ENCODE measurements at places on chromosomes 2 and 18.

GRCh38 chr2:37880551-37880950 is 44.5 kb upstream of the RMDN2 start:
- no peak for ATAC-seq

DNA sequence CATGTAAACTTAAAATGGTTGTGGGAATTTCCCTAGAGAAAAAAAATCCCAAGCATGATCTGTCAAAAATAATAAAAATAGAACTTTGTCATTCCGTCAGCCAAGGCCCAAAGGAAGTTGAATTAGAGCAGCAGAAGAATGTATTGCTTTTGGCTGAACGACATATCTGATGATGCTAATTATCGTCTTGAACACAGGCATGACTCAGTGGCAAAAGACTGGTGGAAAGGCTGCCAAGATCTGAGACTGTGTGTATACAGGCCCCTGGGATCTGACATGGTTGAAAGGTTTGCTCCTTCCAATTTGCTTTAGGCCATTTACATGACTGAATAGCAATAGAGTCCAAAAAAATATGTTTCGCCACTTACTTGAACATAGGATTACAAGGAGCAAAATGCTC is 1057.1 kb upstream of the CRIM1 start:
- no peak for ATAC-seq

DNA sequence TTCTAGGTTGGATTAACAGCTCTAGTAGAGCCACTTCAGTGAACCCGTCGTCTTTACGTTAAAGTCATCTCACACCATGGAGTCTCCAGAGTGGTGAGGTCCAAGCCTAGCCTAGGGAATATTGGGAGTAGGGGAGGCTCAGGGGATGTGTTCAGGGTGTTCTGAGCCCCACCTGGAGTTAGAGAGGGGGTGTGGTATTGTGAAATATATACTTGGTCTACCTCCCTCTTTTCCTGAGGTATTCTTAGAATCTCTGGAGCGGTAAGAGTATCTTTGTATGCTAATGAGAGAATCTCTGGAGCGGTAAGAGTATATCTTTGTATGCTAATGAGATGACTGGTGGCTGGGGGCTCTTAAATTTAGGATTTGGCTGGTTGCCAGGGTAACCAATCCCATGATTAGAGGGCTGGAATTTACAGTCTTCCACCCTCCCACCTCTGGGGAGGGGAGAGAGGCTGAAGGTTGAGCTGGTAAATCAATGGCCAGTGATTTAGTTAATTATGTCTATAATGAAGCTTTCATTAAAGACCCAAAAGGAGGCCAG is 69.5 kb downstream of the INPP4A start:
- no peak for ATAC-seq

- ATAC-seq: no peak
Observed at GRCh38 chr2:219350215-219350614, 17.7 kb upstream of the RESP18 start.

GRCh38 chr18:41406834-41407233 is 548.2 kb upstream of the PIK3C3 start:
- ATAC-seq: no peak

DNA sequence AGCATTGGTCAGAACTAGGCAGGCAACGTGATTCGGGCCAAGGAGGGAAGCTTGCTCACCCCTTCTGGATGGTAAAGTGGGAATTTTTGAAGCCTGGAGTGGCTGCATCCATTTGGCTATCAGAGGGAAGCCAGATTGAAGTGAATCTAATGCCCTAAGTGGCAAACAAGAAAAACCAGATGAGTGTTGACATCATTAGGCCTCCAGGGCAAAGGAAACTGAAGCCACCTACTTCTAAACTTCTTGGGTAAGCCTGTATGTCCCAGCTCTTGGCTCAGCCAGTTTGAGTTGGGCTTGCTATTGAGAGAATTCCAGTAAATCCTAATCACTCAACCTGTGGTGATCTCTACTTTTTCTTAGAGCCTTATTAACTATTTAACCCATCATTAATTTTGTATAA is 20.9 kb downstream of the SOX11 start:
- ATAC-seq: no peak

- no peak for ATAC-seq
Observed at GRCh38 chr2:74999468-74999867, 41.0 kb downstream of the POLE4 start.

- ATAC-seq: no peak
Observed at GRCh38 chr2:136783856-136784255, 18.5 kb downstream of the THSD7B start.

DNA sequence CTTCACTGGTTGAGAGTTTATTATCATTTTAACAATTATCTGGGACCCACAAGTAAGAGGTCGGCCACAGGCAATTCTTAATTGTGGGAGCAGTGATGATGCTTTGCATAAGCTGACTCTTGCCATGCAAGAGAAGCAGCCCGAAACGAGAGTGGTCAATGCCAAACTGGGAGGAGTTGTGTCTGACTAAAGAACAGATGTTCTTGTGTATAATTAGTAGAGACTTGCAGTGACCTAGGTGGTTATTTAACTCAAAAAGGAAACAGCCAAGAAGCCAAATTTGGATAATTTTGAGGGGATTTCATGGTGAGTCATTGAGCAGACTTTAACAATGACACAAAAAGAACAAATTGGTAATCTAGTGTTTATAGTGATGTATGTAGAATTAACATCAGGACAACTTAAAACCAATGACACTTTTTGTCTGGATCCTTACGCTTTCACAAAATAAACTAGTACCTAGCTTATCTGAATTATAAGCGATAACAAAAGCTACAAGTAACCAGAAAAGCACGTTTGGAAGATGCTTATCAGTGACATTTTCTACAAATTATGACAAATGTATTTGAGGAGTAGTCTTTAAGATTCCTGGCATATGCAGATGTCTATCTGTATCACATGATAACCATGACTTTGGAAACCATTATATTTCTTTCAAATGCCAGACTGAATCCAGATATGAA is 184.7 kb upstream of the DLGAP1 start:
- ATAC-seq: no peak

DNA sequence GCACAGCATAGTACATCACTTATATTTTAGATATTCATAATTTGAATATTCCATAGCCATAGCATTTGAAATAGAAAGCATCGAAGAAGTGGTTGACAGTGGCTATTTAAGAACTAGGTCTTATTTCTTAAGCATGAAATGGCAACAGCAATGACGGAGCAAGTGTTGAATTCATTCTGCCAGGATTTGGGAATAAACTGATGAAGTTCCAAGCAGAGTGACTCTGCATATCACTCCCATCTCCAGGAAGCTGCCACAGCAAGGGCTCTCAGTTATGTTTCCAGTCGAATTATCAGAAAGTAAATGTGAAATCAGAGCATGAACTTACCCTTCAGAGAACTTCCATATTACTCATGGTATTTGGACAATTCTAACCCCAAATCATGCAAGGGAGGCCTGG is 208.1 kb downstream of the IKZF2 start:
- ATAC-seq: no peak

GRCh38 chr2:20213651-20214565 is 11.0 kb downstream of the SDC1 start:
- no peak for ATAC-seq

- ATAC-seq: no peak
Observed at GRCh38 chr2:219350710-219351221, 18.2 kb upstream of the RESP18 start.

GRCh38 chr2:101823347-101823791 is 125.9 kb downstream of the MAP4K4 start:
- ATAC-seq: peak; percentile 83

DNA sequence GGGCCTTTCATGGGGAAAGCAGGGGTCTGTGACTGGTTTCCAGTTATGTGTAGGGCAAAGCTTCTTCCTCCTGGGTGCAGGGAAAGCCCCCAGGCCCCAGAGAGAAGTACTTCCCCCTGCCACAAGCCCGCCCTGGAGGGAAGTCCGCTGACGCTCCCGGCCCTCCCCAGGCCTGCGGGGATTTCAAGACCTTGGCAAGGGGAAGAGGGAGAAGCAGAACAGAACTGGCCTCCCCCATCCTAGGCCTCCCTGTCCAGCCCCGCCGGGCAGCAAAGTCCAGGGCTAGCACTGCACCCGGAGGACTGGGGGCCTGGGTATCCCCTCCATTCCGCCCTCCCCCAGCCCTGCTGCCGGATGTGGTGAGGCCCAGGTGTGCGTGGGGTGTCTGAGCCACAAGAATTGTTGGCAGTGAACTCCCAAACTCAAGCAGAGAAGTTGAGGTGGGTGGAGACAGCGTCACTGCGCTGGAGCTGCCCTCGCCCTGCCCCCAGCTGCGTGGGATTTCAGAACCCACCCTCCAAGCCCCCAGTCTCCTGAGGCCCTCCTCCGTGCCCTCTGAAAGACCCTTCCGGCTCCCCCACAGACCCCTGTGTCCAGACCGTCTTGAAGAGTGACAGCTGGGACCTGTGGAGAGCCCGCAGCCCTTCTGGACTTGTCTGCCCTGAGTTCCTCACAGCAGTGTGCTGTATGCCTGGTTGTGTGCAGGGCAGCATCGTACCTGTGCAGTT is 1.1 kb upstream of the DUSP2 start:
- peak; percentile 64 for ATAC-seq

- ATAC-seq: no peak
Observed at GRCh38 chr2:136060416-136060815, 57.5 kb downstream of the CXCR4 start.

DNA sequence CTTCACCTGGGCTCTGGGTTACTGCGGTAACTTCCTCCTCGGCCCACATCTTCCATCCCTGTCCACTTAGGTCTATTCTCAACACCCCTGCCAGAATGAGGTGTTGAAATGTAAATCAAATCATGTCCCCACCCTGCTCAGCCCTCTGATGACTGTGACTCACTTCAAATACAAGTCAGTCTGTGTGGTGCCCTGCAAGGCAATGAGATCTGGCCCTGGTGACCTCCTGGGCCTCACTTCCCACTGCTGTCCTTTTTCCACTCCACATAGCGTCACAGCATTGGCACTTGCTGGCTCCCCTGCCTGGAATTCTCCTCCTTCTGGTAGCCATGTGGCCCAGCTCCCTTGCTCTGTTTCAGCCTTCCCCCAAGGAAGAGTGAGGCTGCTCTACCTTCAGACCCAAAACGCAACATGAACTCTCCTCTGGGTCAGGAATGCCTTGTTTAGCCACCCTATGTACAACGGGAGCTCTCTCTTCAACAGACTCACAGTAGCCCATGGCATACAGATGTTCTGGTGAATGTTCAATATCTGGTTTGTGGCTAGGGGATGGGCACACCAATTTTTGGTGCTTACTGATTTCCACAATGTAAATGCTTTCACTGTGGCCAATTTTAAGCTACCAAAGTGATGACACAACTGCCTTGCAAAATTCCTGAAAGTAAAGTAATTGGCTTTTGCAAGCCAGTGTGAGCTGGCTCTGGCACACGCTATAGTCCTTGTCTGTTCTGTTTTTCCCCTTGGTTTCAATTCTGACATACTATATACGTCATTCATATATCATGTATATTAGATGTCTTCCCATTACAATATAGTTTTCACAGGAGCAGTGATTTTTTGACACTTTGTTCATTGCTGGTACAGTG is 550.3 kb upstream of the HS6ST1 start:
- peak; percentile 16 for ATAC-seq

DNA sequence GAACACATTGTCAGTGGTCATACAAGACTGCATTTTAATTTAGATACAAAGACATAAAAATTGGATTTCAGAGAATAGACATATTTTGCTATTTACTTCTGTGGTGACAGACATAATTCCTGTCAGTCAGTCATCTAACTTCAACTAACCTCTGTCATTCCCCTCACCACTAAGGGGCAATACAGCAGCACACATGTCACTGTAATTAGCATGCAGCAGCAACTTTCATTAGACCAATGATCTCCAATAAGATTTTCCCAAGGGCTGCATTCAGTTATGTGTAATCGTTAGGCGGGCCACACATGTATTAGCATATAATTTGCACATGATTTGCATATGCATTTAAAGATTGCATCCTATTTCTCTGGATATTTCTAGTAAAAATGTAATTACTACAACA is 624.5 kb downstream of the NR4A2 start:
- no peak for ATAC-seq

- no peak for ATAC-seq
Observed at GRCh38 chr2:108884619-108885018, 98.0 kb downstream of the CCDC138 start.

GRCh38 chr18:26535630-26536029 is 12.7 kb downstream of the KCTD1 start:
- no peak for ATAC-seq

- ATAC-seq: no peak
Observed at GRCh38 chr2:116490511-116491145, 1323.9 kb upstream of the DDX18 start.

- no peak for ATAC-seq
Observed at GRCh38 chr2:42859006-42859552, 66.7 kb upstream of the HAAO start.

DNA sequence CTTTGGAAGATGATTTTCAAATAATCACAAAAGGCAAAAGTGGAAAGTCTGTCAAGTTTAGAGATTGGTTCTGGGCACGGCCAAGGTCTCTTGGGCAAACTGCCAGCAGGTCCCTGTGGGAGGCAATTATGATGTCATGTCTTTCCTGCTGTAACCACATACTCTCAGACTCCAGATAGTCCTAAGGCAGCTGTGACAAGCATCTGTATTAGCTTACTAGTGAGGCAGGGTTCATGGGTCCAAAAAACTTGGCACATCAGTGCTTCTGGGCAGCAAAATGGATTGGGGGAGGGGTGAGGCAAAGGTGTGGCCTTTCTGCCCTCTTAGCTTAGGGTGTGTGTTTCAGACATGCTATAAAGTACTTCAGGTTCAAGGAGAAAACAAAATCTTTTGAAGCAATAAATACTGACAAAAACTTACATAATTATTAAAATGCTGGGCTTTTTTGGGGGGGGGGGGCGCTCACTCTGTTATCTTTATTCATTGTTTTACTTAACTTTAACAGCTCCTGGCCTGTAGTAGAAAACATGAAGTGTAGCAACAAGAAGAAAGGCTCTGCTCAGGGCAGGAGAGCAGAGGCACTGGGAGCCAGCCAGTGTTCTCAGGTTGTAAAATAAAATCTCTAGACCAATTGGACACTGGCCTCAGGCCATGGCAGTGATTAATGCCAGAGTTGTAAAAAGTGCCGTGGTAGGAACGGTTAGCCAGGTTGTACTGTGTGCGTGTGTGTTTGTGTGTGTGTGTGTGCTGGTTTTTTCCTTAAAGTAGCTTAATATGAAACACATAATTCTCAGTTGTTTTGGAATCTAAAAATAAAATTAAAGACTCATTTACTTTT is 14.3 kb upstream of the TANC1 start:
- ATAC-seq: peak; percentile 80

GRCh38 chr18:77132369-77133050 is at the start of gene MBP:
Gene MBP, minus strand, starts transcription at chr18:77132783. Its CDS starts 27,522 bp downstream, at chr18:77105261.
- ATAC-seq: peak; percentile 76

DNA sequence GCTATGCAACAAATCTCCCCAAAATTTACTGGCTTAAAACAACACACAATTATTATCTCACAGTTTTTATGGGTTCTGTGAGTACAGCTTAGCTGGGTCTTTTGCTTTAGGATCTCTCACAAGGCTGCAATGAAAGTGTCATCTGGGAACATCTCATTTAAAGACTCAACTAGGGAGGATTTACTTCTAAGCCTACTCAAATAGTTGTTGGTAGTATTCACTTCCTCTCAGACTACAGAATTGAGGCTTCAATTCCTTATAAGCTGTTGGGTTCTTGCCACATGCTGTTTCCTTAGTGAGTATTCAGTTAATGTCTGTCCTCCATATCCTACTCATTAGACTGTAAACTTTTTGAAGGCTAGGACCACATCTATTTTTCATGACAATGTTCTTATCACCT is 72.3 kb downstream of the MDH1 start:
- no peak for ATAC-seq

All from stimulated activated memory B cell treated with anti-CD40 and anti-IgM and Interleukin-4, amounts not matched to agents 10 μg/mL and 1 μg/mL and 100 μg/mL, for 72 hours (primary cell).